ENCODE measurements at places on chromosomes 4 and X.

DNA sequence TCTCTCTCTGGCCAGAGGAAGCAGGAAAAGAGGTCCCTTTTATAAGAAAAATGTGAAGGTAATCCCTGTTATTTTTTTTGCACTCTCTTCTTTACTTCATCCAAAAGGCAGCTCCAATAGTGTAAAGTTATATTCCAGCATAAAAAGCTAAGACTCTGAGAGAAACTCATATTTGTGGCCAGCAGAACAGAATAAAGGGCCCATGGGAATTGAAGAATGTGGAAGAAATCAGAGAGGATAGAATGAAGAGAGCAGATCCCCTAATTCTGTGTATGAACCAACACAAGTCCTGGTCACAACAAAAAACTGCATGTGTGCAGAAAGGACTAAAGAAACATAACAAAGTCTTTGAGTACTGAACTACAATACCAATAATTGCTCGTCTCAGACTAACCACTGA, 22.3 kb downstream of the RPS6KA6 start:
- DNase-seq: no peak

- no peak for DNase-seq
Observed at GRCh38 chr4:184688447-184688846, 38.9 kb downstream of the PRIMPOL start.

DNA sequence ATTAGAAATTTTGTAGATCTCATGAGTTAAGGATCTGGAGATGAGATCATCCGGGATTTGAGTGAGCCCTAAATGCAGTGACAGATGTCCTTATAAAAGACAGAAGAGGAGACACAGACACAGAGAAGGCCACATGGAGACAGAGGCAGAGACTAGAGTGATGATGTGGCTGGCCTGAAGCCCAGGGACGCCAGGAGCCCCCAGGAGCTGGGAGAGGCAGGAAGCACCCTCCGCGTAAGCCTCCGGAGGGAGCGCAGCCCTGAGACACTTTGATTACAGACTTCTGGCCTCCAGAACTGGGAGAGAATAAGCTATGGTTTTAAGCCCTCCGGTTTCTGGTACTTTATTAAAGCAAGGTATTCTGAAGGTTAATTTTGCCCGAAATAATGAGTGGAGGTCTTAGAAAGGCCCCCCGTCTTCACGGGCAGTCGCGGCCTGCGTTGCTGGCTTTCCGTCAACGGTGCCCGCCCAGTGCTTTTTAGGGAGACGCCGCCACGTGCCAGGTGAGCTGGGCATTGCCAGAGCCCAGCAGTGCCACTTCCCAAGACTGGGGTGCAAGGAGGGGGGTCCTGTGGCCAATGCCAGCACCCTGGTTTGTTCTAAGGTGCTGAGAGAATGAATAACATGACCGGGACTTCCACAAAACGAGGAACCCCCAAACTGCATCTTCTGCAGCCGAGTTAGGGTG, 8.1 kb downstream of the DHRSX start:
- DNase-seq: no peak

GRCh38 chrX:13167481-13168231, 123.2 kb upstream of the FAM9C start:
- DNase-seq: no peak

GRCh38 chr4:139170932-139171331, 6.1 kb downstream of the ELF2 start:
- no peak for DNase-seq

DNA sequence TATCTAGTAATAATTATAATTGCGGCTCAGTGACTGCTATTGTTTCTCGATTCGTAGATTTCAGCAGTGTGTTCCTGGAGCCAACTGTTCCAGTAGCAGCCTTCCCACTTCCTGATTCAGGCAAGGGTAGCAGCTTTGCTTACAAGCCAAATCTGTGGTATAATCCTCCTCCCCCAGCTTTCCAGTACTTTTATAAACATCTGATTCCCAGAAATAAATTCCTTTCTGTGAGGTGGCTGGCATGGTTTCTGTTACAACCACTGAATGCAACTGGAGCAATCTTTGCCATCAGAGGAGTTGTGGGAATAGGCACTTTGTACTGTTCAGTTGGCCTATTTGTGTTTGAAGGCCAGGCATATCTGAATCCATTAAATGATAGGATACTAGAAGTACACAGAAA, 80.0 kb downstream of the GLRA3 start:
- DNase-seq: no peak

DNA sequence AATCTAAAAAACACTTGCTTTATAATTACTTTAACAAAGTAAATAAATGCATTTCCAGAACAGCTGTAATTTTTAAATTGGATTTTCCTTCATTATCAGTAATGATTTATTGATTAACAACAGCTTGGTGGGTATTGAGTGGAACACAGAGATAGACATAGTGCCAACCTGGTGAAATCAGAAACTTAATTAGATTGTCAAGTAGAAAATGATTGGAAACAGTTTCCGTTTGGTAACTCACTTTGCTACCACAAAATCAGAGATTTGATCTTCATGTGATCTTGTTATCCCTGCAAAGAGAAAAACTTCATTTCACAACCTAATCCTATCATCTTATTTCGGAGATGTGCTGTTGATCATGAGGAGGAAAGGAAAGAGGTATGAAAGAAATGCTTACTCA, 70.8 kb downstream of the CAPN6 start:
- no peak for DNase-seq

DNA sequence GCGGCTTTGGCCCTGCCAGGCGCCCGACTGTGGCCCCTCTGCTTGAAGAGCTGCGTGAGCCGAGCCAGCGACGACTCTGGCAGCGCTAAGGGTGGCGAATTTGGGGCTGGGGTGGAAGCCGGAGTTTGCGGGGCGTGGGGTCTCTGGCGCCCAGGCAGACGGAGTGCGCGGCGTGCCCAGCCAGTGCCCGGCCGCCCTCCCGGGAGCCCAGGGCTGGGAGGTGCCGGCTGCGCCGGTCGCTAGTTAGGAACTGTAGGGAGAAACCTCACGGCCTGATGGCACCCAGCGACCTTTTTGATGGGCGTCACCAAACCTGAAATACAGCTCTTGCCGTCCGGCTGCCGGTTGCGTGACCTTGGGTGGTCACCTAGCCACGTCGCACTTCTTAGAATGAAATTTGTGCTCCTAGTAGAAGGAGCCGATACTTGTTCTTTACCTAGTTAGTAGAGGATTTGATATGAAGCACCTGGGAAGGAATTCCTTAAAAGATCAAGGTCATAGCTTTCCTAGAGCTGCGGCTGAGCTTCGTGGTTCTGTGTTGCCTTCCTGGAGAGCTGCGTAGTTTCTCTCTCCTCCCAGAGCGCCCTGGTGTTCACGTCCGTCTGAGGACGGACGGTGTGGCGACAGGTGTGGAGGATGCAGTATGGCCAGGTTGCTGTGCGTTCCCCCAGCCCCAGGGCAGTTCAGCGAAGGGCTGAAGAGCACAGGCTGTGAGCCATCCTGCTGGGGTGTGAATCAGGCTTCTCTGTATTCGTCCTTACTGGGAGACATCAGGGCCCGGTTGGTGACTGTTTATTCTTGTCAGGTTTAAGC, 680 bp downstream of the MAEA start:
- DNase-seq: peak; percentile 58

- DNase-seq: no peak
Observed at GRCh38 chrX:41100819-41101218, 15.6 kb downstream of the USP9X start.

DNA sequence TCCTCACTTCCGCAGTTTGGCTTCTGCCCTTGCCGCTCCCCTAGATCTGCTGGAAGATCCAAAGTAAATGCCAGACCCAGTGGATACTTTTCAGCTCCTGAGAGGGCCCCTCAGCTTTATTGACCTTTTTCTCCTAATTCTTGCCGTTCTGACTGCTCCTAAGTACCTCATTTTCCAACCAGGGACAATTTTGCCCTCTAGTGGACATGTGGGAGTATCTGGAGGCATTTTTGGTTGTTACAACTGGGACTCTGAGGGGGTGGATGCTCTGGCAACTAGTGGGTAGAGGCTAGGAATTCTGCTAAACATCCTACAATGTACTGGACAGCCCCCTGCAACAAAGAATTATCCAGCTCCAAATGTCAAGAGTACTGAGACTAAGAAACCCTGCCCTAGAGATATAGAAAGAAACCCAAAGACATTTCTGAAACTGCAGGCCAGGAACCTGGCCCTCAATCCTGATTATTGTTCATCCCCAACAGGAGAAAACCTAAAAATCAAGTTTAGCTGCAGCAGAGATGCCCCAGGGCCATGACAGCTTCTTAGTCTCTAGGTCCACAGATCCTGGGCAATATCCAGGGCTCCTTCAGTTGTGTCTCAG, 3.4 kb downstream of the TEX13B start:
- DNase-seq: peak; percentile 71

DNA sequence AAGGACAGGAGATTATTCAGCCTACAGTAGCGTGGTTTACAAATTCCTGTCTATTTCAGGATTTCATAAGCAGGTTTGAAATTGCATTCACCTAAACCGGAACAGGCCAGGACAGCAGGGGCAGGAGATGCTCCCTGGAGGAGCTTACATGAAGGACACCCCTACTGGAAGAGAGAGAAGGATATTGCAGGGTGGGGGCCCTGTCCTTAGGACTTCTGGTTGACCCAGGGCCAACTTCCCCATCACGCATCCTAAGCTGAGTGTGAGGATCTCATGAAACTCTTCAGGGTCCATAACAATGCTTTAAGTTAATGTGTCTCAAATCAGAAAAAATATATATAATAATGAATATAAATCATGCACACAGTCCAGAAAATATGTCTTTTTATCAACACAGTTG, 6.4 kb upstream of the DHRSX start:
- DNase-seq: no peak

- DNase-seq: no peak
Observed at GRCh38 chr4:46445710-46446314, 55.9 kb upstream of the GABRA2 start.

- peak; percentile 78 for DNase-seq
Observed at GRCh38 chrX:84729809-84730208, 227.6 kb upstream of the HDX start.

GRCh38 chrX:71492231-71493065, 40.5 kb upstream of the OGT start:
- peak; percentile 5 for DNase-seq

DNA sequence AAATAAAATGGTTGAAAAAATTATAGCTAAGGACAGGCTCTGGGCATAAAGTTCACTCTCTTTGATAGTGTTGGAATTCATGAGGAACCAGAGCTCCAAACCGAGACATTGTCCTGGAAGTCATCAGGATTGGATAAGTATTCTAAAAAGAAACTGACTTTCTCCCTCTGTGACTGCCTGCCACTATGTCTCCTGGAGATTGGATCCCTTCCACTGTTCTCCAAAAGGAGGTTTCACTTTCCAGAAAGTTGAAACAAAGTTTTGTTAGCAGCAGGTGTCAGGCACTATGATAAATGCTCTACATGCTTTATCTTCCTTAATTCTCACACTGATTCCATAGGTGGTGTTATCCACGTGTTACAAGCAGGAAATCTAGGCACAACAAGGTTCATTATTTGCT, 16.8 kb downstream of the BANK1 start:
- DNase-seq: peak; percentile 55

DNA sequence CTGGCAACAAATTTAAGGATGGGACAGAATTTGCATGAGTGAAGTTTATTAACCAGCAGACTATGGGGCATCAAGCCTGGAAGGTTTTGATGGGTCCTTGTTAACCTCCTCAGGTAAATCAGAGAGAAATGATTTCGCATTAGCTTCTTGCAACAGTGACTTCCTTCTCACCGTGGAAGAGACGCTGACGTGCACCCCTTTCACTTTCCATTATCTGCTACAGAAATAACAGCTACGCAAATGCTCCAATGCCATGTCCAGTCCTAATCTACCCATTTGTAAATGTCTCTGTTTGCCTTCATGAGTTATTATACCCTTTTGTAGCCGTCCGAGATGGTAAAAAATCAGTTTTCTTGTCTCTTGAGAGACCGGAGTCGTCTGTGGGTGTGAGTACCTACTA, 100.3 kb downstream of the SLC34A2 start:
- DNase-seq: no peak

GRCh38 chr4:40333921-40334352, 1.2 kb upstream of the CHRNA9 start:
- no peak for DNase-seq

- DNase-seq: peak; percentile 66
Observed at GRCh38 chr4:93897559-93897958, 69.0 kb downstream of the ATOH1 start.

- DNase-seq: no peak
Observed at GRCh38 chr4:122703868-122704267, 28.6 kb upstream of the BBS12 start.

DNA sequence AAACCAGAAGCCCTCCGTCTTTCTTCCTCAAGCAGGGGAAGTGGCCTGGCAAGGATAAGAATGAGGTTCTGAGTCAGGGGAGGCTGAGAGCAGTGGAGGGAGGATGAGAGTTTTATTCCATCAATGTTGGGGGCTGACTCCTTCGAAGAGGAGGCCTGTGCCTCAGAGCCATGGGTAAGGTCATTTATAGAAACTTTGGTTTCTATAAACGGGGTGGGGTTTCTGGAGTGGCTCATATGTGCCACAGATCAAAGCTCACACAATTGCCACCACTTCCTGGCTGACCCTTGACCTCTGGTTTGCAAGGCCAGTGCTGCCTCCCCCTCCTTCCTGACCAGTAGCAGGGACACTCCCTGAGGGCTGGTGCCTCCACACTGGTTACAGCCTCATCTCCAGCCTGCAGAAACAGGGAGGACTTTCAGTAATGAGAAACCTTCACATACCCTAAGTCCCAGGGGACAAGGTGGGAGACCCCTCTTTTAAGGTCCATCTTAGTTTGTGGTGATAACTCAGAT, 166.0 kb downstream of the PDGFRA start:
- DNase-seq: no peak

DNA sequence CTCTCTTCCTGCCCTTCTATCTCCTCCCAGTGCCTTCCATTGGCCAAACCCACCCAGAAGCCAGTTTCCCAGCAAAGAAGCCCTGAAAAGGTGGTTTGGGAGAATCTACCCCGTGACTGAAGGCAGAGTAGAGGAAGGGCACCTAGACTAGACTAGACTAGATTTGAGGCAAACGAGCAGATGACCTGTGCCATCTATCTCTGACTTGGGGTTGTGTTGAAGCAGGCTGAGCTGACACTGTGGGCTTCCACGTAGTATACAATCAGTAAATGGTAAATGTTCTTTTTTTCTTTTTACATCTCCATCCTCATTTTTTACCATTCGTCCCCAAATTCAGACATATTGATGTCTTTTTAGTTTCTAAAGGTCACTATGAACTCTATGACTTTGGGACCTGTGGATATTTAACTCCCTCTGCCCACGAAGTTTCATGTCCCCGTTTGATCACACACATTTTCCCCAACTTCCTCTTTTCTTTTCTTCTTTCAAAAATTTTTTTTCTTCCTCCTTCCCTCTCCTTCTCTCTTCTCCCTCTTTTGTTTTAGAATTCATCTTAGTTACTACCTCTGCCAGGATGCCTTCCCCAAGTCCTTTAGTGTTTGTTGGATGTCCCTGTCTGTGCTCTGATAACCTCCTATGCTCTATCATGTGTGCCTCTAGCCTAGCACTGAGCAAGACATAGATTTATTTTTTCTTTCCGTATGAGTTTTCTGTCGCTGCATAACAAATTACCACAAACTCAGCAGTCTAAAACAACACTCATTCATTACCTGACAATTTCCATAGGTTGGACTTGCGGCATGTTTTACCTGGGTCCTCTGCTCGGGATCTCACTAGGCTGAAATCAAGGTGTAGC, 6.2 kb upstream of the AFF1 start:
- no peak for DNase-seq

- no peak for DNase-seq
Observed at GRCh38 chr4:52588771-52589591, 70.1 kb downstream of the USP46 start.
